Activated naive CD4-positive, alpha-beta T cell treated with Interleukin-2 at 50 U/mL for 16 hours (primary cell): ENCODE measurements at places on chromosomes 7 and 10.

GRCh38 chr10:116216676-116217075, 56.3 kb downstream of the GFRA1 start:
- DNase-seq = no peak

DNA sequence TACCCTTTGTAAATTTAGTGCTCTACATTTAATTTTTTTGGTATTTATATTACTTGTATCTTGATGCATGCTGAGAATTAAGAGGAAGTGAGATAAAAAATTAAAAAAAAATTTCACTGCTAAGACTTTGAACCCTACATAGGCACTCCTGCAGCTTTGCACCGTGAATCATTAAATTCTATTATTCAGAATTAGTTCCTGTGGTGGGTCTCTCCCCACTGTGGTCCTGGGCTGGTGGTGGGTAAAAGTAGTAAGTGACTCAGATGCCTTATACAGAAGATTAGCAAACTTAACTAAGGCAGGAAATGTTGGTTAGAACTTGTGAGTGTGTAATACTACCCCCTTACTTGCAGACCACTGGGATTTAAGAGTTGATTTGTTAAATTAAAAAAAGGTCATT, 72.6 kb downstream of the AP3M1 start:
- DNase-seq = peak; percentile 62

GRCh38 chr10:99521765-99522469, 10.8 kb upstream of the NKX2-3 start:
- no peak for DNase-seq

- no peak for DNase-seq
These were observed 66.9 kb downstream of the ZNRF2 start for GRCh38 chr7:30351286-30351685.

GRCh38 chr7:140667476-140667875, 5.3 kb upstream of the ADCK2 start:
- no peak for DNase-seq

DNA sequence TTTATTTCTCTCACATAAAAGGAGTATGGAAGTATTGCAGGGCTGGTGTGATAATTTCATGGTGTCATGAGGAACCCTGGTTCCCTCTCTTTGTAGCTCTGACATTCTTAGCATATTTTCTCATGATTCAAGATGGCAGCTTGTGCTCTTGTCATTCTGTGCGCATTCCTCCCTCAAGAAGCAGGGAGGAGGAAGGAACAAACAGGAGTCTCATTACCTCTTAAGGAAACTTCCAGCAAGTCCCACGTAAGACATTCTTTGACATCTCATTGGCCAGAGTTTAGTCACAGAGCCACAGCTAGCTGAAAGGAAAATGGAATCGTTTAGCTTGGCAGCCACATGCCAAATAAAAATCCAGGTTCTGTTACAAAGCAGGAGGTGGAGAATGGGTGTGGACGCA, 546.8 kb downstream of the LRMDA start:
- DNase-seq = no peak

- no peak for DNase-seq
These were observed 87.5 kb downstream of the ELFN1 start for GRCh38 chr7:1757601-1758000.

DNA sequence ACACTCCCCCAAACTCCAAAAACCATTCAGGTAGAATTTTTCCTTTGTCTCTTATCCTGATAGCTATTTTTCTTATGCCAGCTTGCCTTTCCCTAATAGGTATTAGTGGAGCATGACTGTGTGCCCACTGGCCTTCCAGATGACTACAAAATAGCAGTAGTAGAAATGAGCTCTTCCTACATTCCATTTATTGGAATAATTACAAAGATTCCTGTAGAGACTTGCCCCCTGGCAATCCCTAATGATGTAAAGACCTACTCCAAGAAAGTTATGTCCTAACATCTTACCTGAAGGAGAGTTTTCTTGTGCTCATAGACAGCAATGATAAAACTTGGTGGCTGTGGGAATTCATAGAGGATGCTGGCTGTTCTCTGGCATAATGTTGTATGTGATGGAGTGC, 501.8 kb downstream of the GATA3 start:
- no peak for DNase-seq

DNA sequence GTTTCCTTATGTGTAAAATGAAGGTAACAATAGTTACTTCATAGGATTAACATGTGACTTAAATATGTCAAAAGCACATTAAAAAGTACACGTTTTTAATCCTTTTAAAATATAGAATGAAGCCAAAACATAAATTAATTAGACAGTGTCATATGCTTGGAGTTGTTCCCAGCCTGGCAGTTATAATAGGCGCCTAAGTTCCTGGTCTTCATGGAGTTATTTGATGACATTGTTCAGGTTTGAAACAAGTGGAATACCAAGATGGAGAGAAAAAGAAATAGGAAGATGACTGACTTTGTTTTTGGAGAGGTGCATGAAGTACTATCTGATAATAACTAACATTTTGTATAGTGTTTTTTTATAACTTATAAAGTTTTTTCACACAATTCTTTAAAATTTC, 67.3 kb downstream of the ZNRF2 start:
- DNase-seq = no peak

DNA sequence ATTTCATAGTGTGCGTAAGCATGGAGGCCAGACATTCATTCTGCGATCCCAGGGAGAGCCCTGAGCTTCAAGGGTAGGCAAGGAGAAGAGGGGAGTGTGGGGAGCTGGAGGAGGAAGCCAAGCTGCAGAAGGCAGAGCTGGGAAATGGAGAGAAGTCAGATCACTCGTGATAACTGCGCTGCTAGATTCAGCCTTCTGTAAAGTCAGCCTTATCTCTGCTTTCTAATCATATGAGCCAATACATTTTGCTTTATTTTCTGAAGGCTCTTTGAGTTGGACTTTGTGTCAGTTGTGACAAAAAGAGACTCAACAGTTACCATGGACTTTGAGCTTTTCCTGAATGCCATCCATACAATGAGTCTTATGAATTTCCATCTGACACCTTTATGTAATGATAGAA, 61.7 kb upstream of the CREB5 start:
- DNase-seq = no peak

- no peak for DNase-seq
These were observed 377.1 kb downstream of the HPSE2 start for GRCh38 chr10:98858525-98858924.

GRCh38 chr7:97845622-97846203, 26.5 kb downstream of the ASNS start:
- DNase-seq = no peak

DNA sequence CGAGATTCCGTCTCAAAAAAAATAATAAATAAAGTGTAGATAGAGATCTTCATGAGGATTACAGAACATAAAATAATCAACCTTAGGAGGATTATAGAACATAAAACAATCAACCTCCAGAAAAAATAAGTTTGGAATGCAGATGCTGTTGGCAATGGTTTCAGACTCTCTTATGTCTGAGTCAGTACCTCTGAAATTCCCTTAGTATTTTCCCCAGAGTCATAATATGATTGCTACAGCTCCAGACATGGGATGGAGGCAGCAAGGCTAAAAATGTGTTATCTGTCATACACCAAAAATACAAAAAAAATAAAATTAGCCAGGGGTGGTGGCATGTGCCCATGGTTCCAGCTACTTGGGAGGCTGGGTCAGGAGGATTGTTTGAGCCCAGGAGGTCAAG, 22.2 kb downstream of the CADPS2 start:
- no peak for DNase-seq

- DNase-seq = no peak
These were observed 78.4 kb downstream of the IPMK start for GRCh38 chr10:58189269-58189668.

DNA sequence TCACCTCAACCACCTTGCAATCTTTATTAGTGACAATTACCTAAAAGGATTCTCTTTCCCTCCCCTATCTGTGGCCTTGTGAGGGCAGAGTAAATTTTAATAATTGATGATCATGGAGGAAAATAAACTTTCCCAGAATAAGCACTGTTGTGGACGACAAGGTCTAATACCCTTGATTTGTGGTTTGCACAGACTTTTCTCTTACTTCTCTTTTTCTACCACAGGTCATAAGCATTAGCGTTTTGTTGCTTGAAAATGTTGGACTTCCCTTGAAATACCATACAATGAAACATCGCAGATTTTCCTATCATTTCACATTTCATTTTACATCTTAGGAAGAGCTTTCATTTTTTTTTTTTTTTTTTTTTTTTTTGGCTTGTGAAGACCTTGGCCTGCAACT, 188.1 kb upstream of the TMEM72 start:
- DNase-seq = no peak

DNA sequence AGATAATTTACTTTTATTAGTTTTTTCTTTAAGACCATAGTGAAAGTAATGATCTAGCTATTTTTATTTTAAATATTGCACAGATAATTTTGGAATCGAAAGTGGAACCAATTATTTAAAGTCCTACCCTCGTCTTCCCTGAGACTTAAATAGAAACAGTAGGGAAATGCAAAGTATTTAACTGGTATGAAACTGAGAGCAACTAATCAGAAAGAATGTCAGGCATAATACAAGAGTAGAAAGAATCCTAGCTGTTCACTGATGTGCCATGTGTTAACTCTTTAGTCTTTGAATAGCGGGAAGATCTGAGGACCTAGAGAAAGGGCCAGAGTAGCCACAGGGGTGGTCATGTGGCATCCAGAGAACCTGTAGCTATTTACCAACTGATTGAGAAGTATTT, 630.0 kb downstream of the NRG3 start:
- DNase-seq = no peak

GRCh38 chr7:24793982-24794648, 36.9 kb upstream of the GSDME start:
- no peak for DNase-seq
